ENCODE measurements at places on chromosomes 2 and 18.

GRCh38 chr2:605674-606608 is 71.3 kb downstream of the TMEM18 start:
- DNase-seq, result no peak

DNA sequence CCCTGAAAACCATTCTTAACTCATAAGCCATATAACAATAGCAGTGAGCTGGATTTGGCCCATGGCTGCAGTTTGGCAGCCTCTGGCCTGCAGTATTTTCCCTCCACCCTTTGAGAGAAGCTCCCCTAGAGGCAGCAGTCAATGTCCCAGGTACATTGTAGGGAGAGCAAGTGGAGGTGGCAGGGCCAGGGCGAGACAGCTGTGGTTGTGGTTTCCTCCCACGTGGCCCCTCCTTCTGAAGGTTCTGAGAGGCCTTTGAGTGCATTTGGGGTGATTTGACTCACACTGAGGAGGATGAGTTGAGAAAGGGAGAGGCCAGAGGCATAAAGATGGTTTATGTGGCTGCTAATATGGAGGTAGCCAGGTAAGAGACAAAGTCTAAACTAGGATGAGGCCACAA is 45.5 kb upstream of the LDAH start:
- DNase-seq, result no peak

- no peak for DNase-seq
Observed at GRCh38 chr18:3230401-3231334, 10.9 kb upstream of the MYOM1 start.

- no peak for DNase-seq
Observed at GRCh38 chr2:38262069-38262871, 114.8 kb downstream of the ATL2 start.

DNA sequence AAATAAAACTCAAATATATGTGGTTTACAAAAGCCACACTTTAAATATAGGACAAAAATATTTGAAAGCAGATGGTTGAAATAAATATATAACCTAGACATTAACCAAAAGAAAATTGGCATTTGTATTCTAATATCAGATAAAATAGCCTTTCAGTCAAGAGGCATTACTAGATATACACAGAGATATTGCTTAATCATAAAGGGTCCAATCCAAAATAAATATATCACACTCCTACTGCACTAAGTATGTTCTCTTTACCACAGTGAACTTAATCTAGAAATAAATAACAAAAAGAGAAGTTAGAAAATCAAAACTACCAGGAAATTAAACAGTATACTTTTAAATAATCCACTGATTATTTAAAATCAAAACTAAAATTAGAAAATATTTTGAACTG is 34.2 kb upstream of the KCNJ3 start:
- DNase-seq, result no peak

DNA sequence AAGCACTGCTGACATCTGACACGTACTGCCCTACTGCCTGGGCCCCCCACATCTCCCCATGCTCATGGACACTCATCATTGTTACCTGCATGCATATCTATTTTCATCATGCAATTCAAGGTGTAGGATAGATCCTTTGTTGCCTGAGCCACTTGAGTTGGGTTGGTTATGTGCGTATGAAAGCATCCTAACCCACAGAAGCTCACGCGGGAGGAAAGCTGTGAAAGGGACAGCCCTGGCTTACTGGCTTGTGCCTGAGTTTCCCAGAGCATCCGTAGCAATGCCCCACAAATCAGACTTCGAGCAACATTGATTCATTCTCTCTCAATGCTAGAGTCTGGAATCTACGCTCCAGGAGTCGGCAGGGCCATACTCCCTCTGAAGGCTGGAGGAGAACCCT is 285.5 kb downstream of the PHLPP1 start:
- no peak for DNase-seq

- no peak for DNase-seq
Observed at GRCh38 chr2:35803126-35803525, 552.5 kb upstream of the CRIM1 start.

GRCh38 chr18:23964282-23965238 is 50.0 kb upstream of the TTC39C start:
- no peak for DNase-seq

DNA sequence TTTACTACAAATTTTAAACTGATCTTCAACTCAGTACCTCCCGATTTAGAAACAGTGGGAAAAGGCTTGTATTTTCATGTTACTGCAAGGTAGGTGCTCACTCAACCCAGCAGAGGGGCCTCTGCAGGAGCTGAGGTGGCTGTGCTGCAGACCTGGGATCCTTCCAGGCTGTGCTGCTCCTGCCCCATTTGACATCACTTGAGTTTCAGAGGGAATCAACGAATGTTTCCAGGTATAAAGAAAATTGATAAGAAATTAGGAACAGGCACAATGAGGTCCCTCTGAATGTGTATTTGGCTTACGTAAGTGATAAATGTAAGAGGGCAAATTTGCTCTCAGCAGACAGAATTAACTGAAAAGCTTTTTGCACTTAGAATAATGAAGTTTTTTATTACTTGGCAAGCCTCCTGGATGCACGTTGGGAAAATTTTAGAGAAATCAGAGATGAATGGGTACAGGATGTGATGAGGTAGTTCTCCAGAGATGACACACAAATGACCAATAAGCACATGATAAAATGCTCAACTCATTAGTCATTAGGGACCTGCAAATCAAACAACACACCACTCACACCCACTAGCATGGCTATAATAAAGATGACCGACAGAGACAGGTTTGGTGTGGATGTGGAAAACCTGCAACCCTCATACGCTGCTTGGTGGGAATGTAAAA is 114.0 kb downstream of the NOL10 start:
- DNase-seq, result no peak

- DNase-seq, result no peak
Observed at GRCh38 chr2:6973895-6974545, 56.8 kb downstream of the RNF144A start.

DNA sequence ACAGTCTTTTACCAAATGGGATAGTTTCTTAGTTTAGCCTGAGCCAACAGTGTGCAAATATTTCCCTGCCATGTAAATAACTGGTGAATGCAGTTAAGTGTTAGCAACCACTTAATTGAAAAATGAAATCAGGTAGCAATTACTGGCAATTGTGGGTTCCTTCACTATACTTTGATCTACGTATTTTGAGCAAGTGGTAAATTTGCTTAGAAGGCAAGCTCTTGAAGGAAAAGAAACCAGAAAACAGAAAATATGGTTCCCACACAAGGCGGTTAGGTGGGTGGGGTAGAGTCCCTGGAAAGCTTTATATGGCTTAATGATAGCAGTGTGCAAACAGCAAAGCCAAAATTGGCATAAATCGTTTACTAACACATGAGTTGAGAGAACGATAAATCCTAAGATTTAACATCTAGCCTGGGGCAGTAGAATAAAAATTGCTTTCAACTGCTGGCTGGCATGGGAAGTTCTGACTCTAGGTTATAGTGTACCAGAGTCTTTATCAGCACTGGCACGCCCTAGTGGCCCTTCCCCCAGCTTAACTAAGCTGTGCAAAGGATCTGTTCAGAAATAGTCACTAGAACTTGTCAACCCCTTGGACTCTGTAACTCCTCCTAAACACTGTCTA is 17.0 kb downstream of the SLC9A2 start:
- no peak for DNase-seq

- no peak for DNase-seq
Observed at GRCh38 chr2:70126413-70126812, 39.1 kb downstream of the PCBP1 start.

GRCh38 chr2:13550285-13551231 is 833.8 kb downstream of the TRIB2 start:
- no peak for DNase-seq

GRCh38 chr2:233487748-233488345 is 78.7 kb downstream of the USP40 start:
- no peak for DNase-seq

- DNase-seq, result no peak
Observed at GRCh38 chr2:14843507-14844204, 211.1 kb downstream of the LRATD1 start.

DNA sequence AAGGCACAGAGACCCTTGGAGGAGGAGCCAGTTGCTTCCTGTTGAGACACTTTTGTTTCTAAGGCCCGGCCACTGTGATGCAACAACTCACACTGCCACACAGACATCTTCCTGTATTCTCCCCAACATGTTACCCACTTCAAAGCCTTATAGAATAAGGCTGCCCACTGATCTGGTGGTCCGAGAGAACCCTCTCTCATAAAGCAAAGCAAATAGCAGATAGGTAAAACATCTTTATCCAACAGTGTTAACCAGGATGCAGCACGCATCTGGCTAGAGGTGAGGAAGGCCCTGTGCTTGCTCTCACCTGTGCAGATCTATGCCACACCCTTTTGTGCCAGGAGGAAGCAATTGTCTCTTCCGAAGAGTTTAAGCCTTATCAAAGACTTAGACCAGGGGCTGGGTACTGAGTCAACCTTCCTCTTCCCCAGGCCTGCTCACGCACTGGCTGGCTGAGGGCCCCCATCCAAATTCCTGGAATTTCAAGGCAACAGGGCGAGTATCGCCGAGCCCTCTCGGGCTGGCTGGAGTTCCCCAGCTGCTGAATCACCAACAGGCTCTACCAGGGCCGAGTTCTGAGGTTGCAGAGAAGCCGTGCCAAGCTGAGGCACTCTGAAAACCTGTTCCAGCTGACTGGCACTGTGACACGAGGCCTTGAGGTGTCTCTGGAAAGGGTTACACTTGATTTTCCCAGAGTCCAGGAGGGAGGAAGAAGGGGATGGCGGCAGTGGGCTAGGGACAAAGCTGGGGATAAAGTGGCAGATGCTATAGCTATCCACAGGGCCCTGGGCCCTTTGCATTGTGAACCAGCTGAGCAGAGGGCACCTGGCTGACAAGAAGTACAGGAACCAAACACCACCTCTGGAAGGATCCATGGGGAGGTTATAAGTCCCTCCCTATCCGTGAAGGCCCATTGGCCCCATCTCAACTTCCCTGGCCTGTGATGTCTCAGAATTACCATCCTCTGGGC is 29.3 kb downstream of the TGFA start:
- peak; percentile 97 for DNase-seq

DNA sequence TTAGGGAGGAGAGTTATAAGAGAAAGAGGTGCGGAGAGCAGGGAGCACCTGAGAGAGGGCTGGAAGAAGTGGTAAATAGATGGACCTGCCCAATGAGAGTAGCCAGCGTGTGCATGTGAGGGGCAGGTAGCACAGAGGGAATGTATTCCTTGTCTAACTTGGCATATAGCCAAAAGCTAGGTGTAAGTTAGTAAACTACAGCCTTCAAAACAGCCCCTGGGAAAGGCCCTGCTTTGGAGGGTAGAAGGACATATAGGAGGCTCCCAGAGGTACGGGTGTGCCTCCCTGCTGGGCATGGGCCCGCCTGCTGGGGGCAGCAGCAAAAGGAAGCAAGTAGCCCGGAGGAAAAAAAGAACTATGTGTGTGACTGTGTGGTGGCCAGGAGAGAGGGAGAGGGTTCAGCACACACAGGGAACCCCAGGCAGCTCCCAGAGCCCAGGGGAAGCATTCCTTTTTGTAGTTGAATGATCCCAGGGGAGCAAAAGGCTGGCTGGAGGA is 48.0 kb downstream of the TCF7L1 start:
- no peak for DNase-seq

DNA sequence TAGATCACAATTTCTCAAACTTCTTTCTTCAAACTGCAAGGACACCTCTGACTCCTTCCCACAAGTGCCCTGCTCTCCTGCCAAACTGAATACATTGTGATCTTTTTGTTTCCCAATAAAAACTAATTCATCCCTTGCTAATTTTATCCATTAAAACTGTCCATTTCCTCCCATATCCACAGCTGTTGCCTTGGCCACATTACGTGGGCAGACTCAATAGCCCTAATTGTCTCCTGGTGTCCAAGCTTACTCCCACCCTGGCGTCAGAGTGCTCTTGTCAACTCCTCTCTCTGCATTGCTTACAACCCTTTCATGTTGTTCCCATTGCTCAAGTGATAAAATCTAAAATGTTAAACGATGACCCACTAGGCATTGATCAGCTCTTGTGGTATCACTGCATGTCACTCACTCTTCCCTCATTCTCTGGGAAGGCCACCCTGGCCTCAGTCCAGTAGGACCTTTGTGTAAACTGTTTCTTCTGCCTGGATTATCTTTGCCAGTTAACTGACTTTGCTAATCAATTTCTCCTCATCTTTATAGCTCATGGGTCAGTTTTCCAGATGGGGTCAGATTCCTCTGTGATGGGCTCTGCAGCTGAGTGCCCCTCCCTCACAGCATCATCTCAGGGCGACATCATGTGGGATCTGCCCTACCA is 525.0 kb downstream of the SLC4A3 start:
- DNase-seq, result no peak

- DNase-seq, result no peak
Observed at GRCh38 chr18:69689121-69689759, 258.4 kb downstream of the CD226 start.

DNA sequence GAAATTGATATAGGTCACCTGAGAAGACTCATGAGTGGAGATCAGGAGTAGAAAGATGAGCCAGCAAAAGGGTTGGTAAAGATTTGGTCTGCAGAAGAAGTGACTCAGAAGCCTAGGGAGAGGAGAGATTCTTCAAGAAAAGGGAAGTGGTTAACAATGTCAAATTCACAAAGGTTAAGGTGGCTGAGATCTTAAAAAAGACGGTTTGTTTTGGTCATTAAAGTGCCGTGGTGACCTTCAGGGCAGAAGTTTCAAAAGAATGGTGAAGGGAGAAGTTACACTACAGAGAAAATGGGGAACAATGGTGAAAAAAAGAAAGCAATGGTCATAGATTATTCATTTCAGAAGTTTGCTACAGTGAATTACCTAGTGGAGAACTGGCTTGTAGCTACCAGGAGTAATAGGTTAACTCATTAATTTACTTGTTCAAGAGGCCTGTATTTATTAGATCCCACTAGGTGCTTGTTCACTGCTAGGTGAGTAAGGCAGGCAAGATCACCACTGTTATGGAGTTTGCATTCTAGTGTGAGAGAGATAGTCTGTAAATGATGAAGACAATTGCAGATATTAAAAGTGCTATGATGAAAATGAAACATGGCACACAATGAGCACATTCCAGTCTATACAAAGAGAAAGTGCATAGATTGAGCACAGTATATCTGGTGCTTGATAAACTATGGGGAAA is 43.0 kb downstream of the FBXO48 start:
- DNase-seq, result no peak

GRCh38 chr2:207434899-207435465 is 94.8 kb upstream of the CREB1 start:
- DNase-seq, result no peak

DNA sequence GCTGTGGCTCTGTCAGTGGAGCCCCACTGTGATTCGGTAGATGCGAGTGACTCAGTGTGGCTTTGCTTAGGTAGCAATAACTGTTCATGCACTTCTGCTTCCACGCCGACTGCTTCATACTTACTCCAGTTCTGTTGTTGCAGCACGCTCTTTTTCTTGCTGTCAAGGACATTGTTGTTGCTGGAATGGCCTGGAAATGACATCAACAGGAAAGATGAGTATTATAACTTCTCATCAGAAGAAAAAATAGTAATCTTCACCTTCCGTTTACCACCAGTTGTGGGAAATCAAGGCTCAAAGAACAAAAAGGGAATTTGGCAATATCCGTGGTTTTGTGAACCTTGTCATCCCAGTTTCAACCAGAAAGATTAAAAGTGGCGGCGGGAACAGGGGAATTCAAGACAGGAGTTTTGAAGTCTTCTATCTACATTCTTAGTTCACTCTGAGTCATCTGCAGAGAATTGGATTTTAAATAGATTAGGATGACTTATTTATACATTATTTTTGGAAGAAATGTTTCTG is 8.3 kb downstream of the TM4SF20 start:
- DNase-seq, result no peak

GRCh38 chr2:20391951-20392699 is 41.5 kb upstream of the PUM2 start:
- peak; percentile 80 for DNase-seq

Measured in RWPE2 (cell line).